ENCODE measurements at places on chromosomes 7 and 10.
A peak's percentile ranks its signal among the peaks of the same experiment; 100 is the strongest.

GRCh38 chr10:35425595-35425994, 89.3 kb downstream of the CCNY start:
- DNase-seq, result no peak

- DNase-seq, result no peak
Observed at GRCh38 chr7:50983850-50984249, 201.2 kb upstream of the GRB10 start.

GRCh38 chr7:25028370-25029021, 48.5 kb upstream of the OSBPL3 start:
- no peak for DNase-seq

DNA sequence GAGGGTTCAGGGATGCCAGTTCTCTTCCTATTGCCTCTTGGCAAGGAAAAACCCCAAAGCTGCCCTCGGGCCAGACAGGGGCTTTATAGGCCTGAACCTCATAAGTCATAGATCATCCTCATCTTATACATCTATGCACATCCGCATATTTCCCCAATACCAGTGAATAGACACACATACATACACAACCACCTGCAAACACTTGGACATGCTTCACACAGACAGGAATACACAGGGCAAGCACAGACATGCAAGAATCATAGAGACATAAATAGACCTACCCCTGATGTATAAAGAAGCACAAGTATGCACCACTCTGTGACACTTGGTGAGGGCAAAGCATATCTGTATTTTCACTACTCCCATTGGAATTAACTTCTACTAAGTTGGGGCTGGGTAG, 30.7 kb downstream of the MBL2 start:
- DNase-seq, result no peak

DNA sequence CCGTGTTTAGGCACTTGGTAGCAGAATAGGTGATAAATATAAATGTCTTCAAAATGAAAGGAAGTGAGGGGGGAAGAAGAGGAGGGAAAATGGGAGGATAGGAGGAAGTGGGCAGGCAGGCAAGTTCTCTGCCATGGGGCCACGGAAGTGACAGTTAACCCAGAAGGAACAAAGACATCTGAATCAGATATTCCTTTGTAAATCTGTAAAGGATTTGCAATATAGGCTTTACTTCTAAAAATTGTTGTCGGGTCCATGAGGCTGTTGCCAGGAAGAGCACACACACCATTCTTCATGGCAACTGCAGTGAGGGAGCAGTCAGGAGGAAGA, 23.7 kb upstream of the RASSF4 start:
- no peak for DNase-seq

DNA sequence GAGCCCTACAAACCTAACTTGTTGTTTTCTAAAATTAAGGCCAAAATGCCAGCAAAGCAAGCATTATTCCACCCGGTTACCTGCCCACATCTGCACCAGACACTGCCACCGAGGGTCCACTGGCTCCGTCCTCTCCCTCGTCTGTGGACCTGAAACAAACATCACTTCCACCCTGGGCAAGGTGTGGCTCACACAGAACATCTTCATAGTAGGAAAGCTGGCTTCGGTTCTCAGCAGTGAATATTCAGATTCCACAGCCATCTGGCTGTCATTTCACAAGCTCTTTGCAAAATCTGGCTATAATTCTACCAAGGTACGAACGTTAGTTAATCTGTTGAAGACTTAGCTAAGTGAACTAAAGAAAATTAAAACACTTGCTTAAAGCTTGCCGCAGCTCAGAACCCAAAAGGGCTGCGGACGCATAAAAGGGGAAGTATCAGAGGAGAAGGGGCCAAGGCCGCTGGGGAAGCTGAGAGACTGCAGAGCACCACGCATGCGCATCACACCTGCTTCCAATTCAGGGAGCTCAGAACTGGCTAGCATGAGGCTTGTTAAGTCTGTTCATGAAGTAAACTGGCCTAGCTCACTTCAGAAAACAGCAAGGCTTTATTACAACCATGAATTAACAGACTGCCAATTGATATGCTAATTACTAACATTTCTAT, 46.1 kb downstream of the PTPRN2 start:
- DNase-seq, result no peak

- no peak for DNase-seq
Observed at GRCh38 chr10:31754803-31755624, 173.6 kb downstream of the ARHGAP12 start.

- no peak for DNase-seq
Observed at GRCh38 chr10:77091597-77092165, 545.9 kb downstream of the KCNMA1 start.

DNA sequence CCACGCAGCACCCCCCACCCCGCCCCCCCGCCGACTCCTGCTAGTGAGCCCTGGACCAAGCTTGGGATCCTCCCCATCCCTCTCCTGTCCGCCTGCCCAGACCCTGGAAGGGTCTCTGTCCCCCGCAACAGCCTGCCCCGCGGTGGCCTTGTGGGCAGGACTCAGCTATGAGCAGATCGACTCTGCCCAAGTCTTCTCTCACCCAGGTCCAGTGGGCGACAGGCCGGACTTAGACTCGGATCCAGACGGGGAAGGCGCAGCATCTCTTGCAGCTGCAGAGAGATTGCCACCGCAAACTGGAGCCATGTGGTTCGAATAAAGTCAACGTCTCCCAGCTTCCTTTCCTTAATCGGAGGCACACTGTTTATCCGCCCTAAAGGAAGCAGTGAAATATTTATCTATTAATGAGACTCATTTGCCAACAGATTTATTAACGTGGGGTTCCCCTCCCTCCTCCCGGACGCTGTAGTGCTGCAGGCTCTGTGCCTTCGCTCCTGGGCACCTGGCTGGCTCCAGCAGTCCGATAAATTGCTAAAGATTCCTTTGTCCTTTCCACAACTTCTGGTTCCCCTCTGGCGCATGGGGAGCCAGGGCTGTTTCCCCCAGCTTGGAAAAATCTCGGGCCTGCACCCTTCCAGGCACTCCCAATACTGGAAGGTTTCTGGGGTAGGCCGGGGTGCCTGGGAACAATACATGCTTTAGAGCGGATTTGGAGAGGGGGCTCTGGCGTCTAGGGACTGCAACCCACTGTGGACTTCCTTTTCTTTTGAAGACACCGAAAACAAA, 634 bp upstream of the HOXA7 start:
- no peak for DNase-seq

GRCh38 chr10:6535156-6535764, 44.8 kb downstream of the PRKCQ start:
- no peak for DNase-seq

- no peak for DNase-seq
Observed at GRCh38 chr10:104591441-104591840, 49.6 kb upstream of the SORCS3 start.

GRCh38 chr10:114100848-114101741, 57.4 kb downstream of the ADRB1 start:
- DNase-seq, result peak; percentile 18

GRCh38 chr7:149496642-149497391, 792 bp downstream of the ZNF746 start:
- DNase-seq, result peak; percentile 18

DNA sequence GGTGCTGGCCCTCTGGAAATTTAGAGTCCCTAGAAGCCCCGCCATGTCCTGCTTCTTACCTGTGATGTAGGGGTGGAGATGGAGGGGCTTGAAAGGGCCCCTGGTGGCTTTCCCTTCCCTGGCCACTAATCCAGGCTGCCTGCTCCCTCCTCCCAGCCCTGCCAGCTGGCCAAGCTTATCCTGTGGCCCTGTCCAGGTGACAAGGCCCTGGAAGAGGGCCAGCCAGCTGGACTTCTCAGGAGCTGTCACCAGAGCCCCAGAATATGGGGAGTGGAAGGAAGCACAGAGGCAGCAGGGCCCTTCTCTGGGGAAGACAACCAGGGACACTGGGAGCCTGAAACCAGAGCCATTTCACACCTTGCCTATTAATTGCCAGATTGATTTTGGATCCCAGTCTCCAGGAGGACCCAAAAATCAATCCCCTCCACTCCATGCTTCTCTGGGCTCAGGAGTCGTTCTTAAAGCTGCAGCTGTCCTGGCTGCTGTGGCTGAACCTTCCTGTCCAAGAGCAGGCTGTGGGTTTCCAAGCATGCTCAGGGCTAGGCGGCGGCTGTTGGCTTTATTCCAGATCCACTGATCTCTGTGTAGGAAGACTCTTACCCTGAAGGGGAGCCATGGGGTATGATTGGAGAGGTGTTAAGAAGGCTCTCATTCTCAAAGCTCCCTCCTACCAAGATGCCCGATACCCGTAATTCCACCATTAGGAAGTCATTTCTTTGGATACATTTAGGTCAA, 52.6 kb upstream of the PCBD1 start:
- DNase-seq, result no peak

- no peak for DNase-seq
Observed at GRCh38 chr7:143987513-143987912, 12.6 kb upstream of the OR6B1 start.

- DNase-seq, result no peak
Observed at GRCh38 chr10:130804281-130804680, 507.2 kb downstream of the TCERG1L start.

DNA sequence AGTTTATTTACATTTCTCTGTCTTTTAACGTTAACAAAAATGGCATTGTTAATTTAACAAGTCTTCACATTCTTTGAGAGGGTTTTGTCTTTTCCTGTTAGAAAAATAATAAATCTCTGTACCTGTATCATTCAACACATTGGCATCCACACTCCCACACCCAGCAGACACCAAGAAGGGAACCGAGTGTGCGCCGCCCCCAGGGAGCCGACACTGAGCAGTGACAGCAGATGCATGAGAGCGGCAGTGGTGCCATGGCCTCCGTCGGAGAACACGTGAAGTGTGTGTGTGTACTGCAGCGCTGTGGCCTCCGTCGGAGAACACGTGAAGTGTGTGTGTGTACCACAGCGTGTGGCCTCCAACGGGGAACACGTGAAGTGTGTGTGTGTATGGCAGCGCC, 63.3 kb downstream of the DYNC2I1 start:
- no peak for DNase-seq

DNA sequence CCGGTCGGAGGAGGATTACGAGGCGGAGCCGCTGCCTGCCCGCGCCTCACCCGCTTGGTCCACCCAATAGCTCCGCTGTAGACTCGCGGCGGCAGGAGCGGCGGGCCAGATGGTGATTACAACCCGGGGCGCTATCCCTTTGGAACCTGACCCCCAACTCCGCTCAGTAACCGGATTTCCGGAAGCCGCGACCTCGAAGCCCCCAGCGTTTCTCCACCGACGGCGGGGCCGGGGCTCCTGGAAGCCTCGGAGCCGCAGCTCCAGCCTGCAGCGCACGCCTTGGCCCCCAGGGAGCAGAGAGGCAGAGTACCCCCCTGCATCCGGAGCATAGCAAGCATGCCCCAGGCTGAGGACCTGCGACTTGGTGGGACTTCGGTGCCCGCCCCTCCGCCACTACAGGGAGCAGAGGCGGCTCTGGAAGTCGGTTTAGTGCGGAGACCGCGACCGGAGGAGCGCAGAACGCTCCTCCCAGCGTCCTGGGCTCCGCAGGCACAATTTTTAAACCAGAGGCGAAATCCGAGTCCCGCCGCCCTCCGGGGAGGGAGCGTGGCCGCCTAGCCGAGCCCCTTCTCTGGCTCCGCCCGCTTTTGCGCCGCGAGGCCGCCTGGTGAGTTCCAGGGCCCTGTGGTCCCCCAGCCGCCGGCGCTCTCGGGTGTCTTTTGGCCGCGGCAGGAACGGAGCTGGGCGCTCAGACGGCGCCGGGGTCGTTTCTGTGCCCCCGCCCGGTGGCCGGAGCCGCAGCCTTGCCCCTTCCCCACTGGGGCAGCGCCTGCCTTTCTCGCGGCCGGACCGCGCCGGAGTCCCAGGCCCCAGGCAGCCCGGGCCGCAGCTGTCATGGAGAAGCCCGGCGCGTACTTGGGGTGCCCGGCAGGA, 28.2 kb upstream of the BMS1 start:
- DNase-seq, result no peak

DNA sequence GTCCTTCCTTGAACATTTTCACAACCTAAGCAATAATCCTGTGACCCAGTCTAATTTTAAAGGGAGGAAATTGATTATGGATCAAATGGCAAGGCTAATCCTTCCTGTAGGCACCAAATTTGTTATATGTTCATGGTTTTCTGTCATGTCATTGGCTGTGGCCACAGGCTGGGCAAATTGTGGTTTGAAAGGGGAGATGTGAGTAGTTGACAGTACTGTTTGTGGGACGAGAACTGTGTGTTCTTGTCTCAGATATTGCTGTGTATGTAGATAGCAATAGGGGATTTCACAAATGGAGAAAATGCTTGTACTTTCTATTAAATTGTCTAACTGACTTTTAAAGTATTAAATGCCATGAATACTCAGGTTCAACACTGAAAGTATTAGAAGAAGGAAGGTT, 8.1 kb upstream of the PRKG1 start:
- DNase-seq, result no peak

GRCh38 chr10:124949543-124949942, 7.6 kb downstream of the ZRANB1 start:
- DNase-seq, result no peak

DNA sequence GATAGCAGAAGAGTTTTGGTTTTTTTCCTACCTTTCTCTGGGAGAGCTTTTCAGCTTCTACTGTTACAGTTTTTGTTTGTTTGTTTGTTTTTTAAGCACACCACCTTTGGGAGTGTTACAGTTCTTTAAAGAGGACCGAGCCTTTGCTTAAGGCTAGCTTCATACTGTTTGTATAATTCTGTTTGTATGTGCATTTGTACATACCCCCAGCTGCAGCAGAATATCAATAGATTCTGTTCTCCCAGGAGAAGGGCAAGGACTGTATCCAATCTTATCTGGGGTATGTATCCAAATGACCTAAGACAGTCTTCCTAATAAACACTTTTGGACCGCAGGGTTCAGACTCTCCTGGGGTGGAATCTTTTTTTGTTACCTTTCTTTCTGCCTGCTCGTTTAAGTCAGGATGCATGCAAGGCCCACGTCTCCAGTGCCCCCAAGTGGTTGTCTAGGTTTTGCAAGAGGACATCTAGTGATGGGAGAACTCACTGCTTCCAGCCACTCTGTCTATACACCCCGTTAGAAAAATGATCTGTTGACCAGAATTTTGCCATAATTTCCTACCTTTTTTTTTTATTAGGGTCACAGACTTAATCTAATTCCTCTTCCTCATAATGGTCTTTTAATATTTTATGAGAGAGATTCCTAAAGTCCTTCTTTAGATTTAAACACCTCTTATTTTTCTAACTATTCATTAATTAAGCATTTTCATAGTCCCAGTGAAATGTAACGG, 23.9 kb downstream of the NRF1 start:
- DNase-seq, result peak; percentile 54

DNA sequence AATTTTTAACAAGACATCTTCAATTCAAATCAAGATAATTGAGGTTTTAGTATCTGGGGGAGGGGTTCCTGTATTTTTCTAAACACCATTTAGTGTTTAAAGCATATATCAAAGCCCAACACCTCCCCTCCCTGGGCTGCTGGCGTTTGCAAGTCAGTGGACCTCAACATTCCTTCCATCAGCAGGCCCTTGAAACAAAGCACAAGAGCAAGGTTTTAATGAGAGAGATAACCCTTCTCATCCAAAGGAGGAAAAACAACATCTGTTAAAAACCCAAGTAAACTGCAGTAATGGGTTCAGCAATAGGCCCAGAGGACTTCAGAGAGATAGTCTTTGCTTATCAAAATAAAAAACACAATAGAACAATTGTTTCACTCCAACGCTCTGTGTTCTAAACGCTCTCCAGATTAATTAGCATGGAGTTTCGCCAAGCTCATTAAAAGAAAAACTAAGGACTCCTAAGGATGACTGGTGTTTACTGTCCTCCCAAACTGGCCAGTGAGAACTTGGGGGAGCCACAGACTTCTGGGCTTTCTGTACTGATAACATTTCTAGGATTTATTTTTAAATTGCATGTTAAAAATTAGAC, 2.5 kb downstream of the JCAD start:
- DNase-seq, result no peak

All from activated CD4-positive, alpha-beta T cell treated with anti-CD3 and anti-CD28 coated beads for 24 hours (primary cell).